ENCODE measurements at places on chromosomes 13 and 19.

DNA sequence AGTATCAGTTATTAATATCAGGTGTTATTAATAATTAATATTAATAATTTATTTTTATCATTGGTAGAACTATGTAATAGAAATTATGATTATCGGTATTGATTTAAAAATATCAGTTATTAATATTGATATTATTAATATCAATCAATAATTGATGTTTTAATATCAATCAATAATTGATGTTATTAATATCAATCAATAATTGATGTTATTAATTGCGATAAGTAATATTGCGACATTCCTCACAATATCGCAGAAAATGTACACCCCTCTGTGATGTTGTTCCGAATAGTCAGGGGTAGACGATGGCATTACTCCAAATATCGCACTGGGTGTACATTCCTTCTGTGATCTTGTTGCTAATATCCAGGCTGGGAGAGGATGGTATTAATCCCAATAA, 3.7 kb upstream of the RGCC start:
- DNase-seq = no peak

DNA sequence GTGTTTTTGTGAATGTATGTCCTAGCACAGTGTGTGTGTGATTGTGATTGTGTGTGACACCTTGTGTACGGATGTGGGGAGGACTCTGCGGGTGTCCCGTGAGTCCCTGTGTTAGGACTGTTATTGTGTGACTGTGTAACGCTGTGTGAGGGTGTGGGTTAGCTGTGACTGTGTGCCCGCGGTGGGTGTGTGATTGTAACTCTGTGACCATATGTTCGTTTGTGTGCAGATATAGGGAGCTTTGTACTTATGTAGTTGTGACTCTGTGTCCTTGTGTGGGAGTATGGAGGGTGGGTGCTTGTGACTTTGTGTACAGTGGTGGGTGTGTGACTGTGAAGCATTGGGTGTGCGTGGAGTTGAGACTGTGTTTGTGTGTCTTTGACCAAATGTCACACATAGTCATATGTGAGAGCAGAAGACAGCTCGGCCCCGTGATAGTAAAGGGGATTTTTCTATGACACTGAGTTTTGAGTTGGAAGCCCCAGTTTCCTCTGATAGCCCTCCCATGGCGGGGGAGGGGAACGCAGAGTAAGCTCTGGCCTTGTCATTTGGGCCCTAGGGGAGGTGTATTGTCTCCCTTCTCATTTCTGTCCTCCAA, 949 bp upstream of the ZNF260 start:
- no peak for DNase-seq

- DNase-seq = no peak
Observed at GRCh38 chr13:58587183-58587582, 955.6 kb downstream of the PCDH17 start.

DNA sequence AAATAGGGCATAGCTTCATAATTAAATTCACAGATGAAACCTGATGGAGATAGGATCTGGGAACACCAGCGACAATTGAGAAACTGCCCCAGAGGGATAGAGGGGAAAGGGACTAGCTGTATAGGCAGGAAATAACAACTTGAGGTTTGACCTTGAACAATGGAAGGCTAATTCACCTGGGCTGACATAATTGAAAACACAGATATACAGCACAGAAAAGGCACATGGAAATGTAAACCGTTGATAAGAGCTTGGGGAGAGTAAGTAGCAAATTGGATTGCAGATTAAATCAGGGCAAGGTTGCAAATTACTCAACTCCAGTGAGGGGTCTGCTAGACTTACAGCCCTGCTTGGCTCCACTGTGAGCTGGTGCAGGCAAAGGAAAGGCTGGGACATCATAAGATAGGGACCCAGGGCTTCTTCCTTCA, 246.7 kb downstream of the DLEU7 start:
- no peak for DNase-seq

DNA sequence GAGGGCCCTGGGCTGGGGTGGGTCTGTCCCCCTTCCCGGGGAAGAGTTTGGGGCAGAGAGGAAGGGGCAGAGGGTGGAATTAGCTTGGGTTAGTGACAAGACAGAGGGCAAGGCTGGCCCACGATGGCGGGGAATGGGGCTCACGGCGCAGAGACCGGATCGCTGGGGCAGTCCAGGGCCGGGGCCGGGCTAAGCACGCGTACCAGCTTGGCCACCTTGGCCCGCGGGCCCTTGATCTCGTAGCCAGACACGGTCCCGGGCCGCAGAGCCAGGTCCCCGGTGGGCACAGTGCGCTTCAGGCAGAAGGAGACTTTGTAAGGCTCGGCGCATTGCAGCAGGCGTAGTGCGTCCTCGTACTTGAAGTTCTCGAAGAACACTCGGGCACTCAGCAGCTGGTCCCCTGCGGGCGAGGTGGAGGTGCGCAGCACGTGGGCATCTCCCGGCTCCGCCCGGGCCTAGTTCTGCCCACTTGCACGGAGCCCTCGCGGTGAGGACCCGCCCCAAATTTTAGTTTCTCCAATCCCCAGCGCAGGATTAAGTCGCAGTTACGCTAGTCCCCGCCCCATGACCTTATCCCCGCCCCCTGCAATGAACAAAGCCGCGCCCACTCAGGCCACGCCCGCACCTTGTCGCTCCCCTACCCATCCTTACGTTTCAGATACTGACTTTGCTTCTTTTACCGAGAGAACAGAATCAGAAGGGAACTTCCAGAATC, 8.6 kb upstream of the HIPK4 start:
- DNase-seq = peak; percentile 28

DNA sequence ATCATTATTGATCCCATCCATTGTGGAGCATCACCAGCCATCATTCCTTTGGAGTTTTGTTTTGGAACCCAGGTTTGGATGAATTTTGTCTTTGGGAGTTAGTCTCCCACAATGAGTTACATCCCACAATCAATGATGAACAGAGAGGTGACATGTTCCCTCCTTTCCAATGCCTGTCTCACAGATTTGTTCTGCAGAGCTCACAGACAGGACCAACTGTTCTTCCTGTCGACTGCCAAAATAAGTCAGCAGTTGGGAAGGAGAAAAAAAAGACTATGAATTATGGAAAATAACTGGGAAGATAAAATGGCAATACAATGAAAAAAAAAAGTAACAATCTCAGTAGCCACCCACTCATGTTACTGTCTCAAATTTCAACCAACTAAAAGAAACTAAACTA, 489.1 kb downstream of the MYO16 start:
- no peak for DNase-seq

GRCh38 chr13:29905845-29906244, 55.4 kb upstream of the UBL3 start:
- DNase-seq = peak; percentile 66

GRCh38 chr13:58633226-58633625, 1001.7 kb downstream of the PCDH17 start:
- DNase-seq = no peak

- no peak for DNase-seq
Observed at GRCh38 chr13:82749551-82749950, 1132.7 kb downstream of the SLITRK1 start.

GRCh38 chr13:97027162-97027554, 32.9 kb upstream of the OXGR1 start:
- no peak for DNase-seq

- DNase-seq = peak; percentile 25
Observed at GRCh38 chr19:46218160-46218559, 11.4 kb upstream of the IGFL1 start.

DNA sequence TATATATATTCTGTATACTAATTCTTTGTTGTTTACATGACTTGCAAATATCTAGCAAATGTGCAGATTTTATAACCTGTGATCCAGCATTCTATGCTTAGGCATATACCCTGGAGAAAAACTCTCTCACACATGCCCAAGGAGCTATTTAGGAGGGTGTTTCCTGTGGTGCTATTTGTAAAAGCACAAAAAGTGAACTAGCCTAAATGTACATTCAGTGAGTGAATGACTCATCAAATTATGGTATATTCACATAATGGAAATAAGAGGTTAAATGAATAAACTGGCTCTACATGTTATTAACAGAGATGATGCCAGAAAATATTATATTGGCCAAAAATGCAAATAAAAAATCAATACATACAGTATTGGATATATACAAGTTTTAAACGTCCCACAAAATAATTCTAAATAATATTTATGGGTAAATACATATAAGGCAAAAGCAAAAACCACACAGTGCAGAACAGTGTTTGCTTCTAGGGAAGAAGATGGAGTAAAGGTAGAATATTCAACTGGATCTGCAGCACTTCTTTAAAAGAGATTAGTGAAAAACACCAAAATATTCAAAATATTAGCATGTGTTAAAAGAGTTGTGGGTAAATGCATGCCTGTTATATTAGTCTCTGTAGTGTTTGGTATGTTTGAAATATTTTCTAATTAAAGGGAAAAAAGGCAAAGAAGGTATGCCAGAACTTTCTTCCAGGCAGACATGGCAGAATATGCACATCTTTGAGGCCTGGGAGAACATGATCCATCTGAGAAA, 344.7 kb downstream of the KLF5 start:
- peak; percentile 18 for DNase-seq

DNA sequence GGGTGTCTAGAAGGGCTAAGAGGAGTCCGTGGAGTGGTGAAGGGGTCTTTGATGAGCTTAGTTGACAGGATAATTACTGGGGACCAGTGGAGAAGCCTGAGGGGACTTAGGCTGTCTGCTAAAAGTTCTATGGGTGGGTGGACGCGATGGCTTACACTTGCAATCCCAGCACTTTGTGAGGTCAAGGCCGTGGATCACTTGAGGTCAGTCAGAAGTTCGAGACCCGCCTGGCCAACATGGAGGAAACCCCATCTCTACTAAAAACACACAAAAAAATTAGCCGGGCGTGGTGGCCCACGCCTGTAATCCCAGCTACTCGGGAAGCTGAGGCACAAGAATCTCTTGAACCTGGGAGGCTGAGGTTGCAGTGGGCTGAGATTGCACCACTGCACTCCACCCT, 2.8 kb upstream of the GSK3A start:
- no peak for DNase-seq

GRCh38 chr19:245457-245856, 45.7 kb downstream of the PLPP2 start:
- DNase-seq = no peak

- peak; percentile 83 for DNase-seq
Observed at GRCh38 chr19:41218615-41219507, at the start of gene AXL. Gene AXL (plus strand): TSS chr19:41219223. CDS start chr19:41219393, 170 bp downstream.

DNA sequence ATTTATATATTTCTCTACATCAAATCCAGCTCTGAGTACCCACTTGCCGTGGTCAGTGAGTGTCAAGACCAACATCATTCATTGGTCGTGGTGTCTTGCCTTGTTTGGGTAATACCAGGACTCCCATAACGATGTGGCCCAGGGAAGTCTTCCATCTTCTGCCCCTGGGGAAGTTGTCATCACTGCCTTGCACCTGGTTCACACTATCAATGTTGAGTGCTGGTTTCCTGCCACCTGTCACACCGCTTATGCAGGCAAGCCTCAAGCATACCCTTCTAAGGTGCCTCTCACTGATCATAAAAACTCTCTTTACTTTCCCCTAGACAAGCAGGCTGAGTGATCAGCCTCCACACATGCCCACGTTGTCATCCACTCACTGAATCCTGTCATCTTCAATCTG, 382.4 kb downstream of the KCTD12 start:
- no peak for DNase-seq

GRCh38 chr13:52677823-52678222, 25.2 kb downstream of the SUGT1 start:
- no peak for DNase-seq

DNA sequence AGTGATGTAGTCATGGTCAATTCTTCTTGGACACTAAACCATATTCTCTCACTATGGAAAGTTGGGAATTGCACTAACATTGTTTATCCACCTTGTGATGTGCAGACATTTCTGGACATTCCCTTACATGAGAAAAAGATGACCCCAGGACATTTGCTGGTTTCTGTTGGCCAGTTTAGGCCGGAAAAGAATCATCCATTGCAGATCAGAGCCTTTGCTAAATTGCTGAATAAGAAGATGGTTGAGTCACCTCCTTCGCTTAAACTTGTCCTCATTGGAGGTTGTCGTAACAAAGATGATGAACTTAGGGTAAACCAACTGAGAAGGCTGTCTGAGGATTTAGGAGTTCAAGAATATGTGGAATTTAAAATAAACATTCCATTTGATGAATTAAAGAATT, at the start of gene UTP14C:
Gene UTP14C (plus strand): TSS at position 211 of the 400 bp plus-strand sequence. CDS start 4,114 bp downstream, outside the sequence.
- no peak for DNase-seq

DNA sequence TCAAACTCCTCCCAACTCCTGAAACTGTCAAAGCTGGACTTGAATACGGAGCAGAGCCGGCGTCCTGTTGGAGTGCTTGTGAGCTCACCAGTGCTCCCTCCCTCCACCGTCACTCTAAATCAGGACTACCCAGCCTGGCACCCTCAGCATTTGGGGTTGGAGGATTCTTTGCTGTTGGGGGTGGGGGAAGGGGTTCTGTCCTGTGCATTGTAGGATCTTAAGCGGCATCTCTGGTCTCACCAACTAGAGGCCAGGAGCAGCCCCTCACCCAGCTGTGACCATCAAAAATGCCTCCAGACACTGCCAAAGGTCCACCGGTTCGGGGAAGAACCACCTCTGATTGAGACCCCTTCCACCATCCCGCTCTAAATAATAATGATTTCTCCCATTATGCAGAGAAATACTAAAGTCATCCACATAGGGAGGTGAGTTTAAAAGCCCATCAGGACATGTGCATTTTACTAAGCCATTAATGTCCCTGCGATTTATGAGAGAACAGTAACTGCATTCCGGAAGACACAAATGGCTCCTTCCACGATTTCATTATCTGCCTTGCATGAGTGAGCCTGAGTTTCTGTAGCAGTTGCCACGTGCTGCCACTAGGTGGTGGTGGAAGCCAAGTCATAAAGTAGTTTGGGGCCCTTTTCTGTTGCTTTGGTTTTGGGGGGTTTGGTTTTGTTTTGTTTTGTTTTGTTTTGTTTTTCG, 16.1 kb upstream of the USP29 start:
- peak; percentile 20 for DNase-seq

GRCh38 chr13:114129649-114130062, 2.8 kb downstream of the RASA3 start:
- no peak for DNase-seq

DNA sequence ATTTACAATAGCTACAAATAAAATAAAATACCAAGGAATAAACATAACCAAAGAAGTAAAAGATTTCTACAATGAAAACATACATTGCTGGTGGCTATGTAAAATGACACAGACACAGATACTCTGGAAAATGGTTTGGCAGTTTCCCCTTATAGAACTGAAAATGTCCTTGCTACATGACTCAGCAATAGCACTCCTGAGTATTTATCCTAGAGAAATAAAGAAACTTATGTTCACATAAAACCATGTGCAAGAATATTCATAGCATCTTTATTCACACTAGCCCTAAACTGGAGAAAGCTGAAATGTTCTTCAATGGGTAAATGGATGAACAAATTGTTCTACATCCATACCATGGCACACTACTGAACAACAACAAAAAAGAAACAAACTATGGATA, 100.2 kb upstream of the RFC3 start:
- no peak for DNase-seq

DNA sequence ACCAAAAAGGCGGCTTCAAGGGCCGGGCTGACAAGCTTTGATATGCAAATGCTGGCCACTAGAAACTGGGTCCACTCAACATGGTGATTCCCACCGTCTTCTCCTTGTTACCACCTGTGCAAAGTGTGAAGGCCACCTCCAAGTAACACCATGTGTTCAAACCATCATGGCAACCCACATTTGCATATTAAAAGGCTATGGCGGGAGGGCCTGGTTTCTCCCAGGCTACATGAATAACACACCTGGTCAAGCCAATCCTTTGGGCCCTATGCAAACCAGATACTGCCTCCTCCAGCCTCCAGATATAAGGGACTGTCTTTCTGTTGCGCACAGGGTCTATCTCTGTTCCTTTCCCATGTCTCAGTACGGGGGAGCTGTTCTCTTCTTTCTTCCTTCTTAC, 36.6 kb upstream of the ZSCAN5A start:
- DNase-seq = no peak

Measured in astrocyte (in vitro differentiated cells and primary cell).